ENCODE measurements at places on chromosomes 12 and 14. TPM values are rescaled to one million over a fixed set of nuclear protein-coding genes. Genes with fewer than 3 reads are reported as not detected.

KRT73 gene
- total RNA-seq, result not detected

SMCO2 gene
- total RNA-seq, result not detected

OXA1L gene
- total RNA-seq, result 80.3 TPM

TUNAR gene
- total RNA-seq, result 16.2 TPM

PLBD2 gene
- total RNA-seq, result 85.7 TPM

- H3K27ac ChIP-seq, result no peak overlapping the region
- DNase-seq, result no peak
- no peaks in the 10 kb centered on the region for H3K36me3 ChIP-seq
- H3K4me3 ChIP-seq, result no peak overlapping the region
- H3K27me3 ChIP-seq, result no peaks in the 10 kb centered on the region
Observed at GRCh38 chr12:685388-685787, 22.1 kb upstream of the NINJ2 start.

GRCh38 chr14:90547250-90547649 lies 150.4 kb downstream of the CALM1 start:
- H3K27ac ChIP-seq, result no peak overlapping the region
- H3K36me3 ChIP-seq, result no peaks in the 10 kb centered on the region
- no peak overlapping the region for H3K4me3 ChIP-seq

GRCh38 chr14:81723956-81724355 lies 190.3 kb upstream of the SEL1L start:
- H3K4me3 ChIP-seq, result no peak overlapping the region
- H3K4me1 ChIP-seq, result no peaks in the 10 kb centered on the region
- DNase-seq, result no peak
- H3K27ac ChIP-seq, result no peak overlapping the region
- H3K27me3 ChIP-seq, result no peaks in the 10 kb centered on the region

DNA sequence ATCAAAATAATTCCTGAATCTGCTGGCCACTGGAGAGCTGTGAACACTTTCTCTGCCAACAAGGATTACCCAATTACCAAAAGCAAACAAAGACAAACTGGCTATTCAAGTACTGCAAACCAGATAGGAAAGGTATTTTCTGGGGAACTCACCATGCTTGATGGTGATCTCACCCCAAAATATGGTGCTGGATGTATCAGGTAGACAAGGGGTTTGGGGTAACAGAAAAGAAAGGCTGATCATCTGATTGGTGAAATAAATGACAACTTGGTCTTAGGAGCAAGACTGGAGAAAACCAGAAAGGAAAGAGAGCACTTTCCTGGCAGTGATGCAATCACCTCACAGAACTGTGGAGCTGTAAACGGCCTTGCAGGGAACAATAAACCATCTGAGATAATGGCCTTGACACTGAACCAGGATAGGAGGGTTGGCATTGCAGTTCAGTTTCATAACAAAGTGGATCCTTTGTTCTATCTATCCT lies 31.0 kb upstream of the NPFF start:
- no peak overlapping the region for H3K4me3 ChIP-seq
- DNase-seq, result no peak
- H3K4me1 ChIP-seq, result no peaks in the 10 kb centered on the region
- no peaks in the 10 kb centered on the region for H3K27me3 ChIP-seq
- no peak overlapping the region for H3K27ac ChIP-seq

DNA sequence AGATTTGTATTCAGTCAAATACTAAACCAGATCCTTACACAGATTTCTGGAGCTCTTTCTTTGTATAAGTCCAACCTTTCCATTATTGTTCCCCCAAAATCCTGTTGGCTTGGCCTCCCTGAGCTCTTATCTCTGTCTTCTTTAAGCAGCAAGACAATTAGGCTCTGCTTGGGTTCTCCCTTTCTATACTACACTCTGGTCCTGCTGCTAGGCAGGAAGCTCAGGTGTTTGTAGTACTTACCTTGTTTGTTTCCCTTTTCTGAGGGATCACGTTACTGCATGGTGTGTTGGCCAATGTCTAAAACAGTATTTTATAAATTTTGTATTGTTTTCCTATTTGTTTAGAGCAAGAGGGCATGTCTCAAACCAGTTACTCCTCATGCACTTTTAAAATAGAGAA lies 192.9 kb downstream of the PRKD1 start:
- no peak overlapping the region for H3K4me3 ChIP-seq
- no peaks in the 10 kb centered on the region for H3K27me3 ChIP-seq
- H3K4me1 ChIP-seq, result no peaks in the 10 kb centered on the region
- H3K27ac ChIP-seq, result no peak overlapping the region
- H3K36me3 ChIP-seq, result no peaks in the 10 kb centered on the region
- DNase-seq, result no peak

GRCh38 chr14:21734457-21735074 lies 60.9 kb upstream of the OR4E1 start:
- no peak overlapping the region for H3K27ac ChIP-seq
- H3K27me3 ChIP-seq, result peaks cover 1% of the 10 kb centered on the region
- no peaks in the 10 kb centered on the region for H3K4me1 ChIP-seq
- no peak overlapping the region for H3K4me3 ChIP-seq
- DNase-seq, result no peak

- H3K4me3 ChIP-seq, result no peak overlapping the region
- no peak for DNase-seq
- peaks cover 8% of the 10 kb centered on the region for H3K36me3 ChIP-seq
- no peak overlapping the region for H3K27ac ChIP-seq
Observed at GRCh38 chr14:96217376-96217913, 12.8 kb downstream of the BDKRB2 start.

DNA sequence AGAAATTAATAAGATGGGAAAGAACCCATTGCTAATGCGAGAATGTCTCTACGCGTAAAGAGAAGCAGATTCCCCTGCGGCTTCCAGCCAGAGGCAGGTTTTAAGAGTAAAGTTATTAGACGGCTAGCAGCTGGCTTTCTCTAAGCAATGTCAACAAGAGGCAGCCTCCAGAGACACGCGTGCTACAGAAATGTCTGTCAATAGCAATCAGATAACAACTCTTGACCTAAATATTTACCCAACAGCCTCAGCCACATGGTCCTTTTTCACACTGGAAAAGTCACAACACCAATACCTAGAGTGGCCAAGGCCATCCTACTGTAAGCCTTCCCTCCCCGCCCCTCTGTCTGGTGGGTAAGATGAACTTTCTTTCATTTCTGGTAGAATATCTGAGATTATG lies 146.0 kb upstream of the SFSWAP start:
- peak overlapping the region; percentile 68 for H3K4me3 ChIP-seq
- no peak for DNase-seq
- H3K27ac ChIP-seq, result peak overlapping the region; percentile 99
- peaks cover 31% of the 10 kb centered on the region for H3K4me1 ChIP-seq
- peaks cover 19% of the 10 kb centered on the region for H3K27me3 ChIP-seq
- no peaks in the 10 kb centered on the region for H3K36me3 ChIP-seq

DNA sequence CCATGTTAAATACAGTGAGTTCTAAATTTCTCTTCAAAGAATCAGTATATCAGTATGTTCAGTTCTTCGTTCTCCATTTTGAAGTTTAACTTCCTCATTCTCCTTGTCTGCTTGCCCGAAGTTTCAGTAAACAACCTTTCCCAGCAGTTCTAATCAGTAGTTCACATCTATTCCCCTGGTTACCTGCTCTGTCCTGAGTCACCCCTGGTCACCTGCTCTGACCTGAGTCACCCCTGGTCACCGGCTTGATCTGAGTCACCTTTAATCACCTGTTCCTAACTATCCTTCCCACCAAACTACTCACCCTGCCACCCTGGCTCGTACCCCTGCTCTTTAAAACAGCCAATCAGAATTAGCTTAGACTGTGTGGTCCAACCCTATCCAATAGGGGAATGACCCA lies 9.4 kb upstream of the OR10G3 start:
- H3K27ac ChIP-seq, result no peak overlapping the region
- no peaks in the 10 kb centered on the region for H3K27me3 ChIP-seq
- H3K4me3 ChIP-seq, result no peak overlapping the region
- no peak for DNase-seq
- no peaks in the 10 kb centered on the region for H3K4me1 ChIP-seq

DNA sequence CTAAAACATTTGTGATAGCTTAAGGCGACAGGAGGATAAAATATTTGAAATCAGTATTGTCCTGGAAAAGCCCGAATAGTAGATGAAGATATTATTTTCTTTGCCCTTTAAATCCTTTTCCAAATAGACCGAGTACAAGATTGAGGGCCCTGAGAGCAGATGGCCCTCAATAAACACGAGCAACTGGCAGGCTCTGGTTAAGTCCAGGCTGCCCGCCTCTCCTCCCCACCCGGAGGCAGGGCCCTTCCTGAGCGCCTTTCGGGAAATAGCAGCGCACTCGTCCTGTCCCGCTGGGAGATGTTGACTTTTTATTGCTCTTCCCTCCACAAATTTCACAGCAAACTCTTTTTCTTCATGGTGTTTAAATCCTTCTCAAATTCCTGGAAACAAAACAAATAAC lies 50.8 kb upstream of the MAX start:
- no peak overlapping the region for H3K27ac ChIP-seq
- H3K4me3 ChIP-seq, result no peak overlapping the region
- no peaks in the 10 kb centered on the region for H3K36me3 ChIP-seq
- peaks cover 1% of the 10 kb centered on the region for H3K4me1 ChIP-seq

DNA sequence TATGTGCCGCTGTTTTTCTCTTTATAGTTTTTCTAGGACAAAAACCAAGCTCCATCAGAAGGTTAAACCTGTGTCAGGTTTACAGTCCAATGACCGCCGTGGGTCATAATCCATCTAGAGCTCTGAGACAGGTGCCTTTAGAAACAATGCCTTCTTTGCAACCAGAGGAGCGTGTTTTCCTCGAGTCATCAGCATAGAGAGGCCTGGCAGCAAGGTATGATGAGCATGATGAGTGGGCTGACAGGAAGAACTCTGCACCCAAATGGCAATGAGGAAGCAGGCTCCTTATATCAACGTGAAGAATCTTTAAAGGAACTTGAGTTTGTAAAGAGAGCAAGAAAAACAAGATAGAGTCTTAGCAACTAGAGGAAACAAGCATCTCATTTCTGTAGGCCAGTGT lies 60.5 kb upstream of the NUDT4 start:
- DNase-seq, result no peak
- H3K36me3 ChIP-seq, result no peaks in the 10 kb centered on the region
- no peaks in the 10 kb centered on the region for H3K4me1 ChIP-seq

GRCh38 chr12:110348431-110349059 lies 55.0 kb downstream of the ANAPC7 start:
- H3K4me1 ChIP-seq, result peaks cover 28% of the 10 kb centered on the region
- peaks cover 20% of the 10 kb centered on the region for H3K36me3 ChIP-seq
- DNase-seq, result no peak
- no peak overlapping the region for H3K4me3 ChIP-seq
- H3K27ac ChIP-seq, result no peak overlapping the region

Measured in glutamatergic neuron (in vitro differentiated cells).